ENCODE measurements at places on chromosomes 6 and 20.

GRCh38 chr6:297571-298232, 5.4 kb downstream of the DUSP22 start:
- no peak for DNase-seq

- DNase-seq: no peak
Measured at GRCh38 chr20:9200196-9200595, 131.3 kb downstream of the PLCB4 start.

DNA sequence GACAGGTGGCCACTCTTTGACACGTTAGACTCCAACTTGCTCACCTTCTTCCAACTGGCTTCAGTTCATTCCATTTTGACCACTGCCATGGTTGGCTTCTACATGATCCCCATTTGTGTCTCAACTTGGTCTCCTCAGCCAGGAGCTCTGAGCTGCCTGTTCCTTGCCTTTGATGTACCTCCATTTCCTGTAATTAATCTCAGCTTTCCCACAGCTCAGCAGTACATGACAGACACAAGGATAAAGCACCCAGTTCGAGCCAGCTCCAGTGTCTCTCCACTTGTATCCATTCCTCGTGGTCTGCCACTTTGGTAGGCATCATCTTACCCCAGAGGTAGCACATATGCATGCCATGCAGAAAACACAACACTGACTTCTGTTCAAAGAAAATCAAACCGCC, 161.0 kb downstream of the TSHZ2 start:
- DNase-seq: no peak

DNA sequence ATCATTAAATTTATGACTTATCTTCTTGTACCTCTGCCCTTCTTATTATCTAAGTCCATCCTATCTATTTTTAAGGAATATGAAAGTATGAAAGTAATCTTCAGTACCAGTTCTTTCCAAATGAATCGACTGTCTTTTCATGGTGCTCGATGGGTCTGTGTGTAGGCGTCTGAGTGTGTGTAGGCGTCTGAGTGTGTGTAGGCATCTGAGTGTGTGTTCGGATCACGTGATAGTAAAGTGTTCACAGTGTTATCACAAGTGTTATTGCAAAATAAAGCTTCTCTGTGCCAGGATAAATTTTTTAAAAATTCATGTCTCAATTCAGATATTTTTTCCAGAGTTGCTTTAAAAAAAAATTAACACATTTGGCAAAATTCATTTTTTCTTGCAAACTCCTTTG, 58.3 kb downstream of the BMP6 start:
- no peak for DNase-seq

DNA sequence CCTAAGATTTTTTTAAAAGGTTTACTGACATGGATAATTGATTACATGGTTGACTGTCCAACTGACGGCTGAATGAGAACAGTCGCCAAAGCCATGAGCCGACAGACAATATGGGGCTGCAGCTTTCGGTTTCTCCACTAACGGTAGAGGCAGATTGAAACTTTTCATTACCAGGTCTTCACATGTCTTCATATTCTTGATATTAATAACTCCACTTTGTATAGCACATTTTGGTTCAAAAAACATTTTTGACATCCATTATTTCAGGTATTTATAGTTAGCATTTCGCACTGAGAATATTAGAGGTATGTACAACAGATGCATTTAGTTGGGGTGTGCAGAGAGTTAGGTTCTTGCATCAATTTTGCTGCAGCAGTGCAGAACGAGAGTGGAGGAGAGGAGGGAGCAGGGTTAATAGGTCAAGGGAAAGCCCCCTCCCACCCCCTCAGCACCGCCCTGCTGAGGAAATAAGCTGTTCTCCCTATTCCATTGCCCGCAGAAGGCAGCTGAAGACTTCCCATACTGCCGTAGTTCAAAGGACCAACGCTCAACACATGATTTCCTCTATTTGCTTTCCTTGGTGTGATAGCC, 73.6 kb upstream of the ADTRP start:
- no peak for DNase-seq

DNA sequence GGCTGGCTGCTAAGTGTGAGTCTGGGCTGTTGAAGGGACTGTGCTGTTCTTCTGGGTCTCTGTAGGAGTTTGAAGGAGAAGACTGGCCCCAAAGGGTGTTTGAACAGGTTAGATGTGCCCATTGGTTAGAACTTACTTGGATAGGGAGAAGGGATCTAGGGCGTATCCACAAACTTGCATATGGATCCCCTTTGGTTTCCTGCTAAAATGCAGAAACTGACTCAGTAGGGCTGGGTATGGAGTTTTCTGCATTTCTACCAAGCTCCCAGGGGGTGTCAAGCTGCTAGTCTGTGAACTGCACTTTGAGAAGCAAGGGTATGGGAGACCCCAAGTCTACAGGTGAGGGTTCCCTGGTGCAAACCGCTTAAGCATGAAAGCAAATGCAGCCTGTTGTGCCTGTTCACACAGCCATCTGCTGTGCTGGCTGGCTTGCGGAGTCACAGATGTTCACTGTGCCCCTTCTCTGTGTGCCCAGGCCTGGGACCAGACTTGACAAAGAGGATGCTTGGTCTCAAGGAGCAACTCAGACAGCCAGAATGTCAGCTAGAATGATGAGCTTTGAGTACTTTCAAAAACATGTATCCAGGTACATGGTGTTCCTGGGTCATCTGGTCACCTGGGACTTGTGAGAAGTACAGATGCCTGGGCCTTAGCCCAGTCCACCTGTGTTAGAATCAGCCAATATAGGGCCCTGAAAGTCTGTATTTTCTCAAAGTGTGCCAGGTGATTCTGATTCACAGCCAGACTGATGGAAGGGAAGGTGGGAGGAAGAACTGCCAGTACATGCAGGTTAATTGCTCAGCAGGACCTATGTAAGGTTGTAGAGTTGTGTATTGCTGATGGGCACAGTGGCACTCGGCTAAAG, 7.4 kb downstream of the PPP1R16B start:
- DNase-seq: no peak

DNA sequence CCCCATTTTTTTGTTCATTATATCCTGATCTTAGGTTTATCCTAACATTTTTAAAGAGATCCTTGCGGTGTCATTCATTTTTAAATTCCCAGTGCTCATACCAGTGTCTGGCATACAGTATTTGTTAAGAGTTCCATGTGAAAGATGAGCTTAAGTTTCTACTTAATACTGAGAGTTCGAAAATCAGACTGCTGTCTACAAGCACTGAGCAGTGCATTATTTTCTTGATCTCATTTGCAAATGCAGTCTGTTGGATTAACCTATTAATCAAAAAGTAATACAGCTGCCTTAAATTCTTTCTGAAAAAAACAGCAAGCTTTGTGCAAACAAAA, 663 bp downstream of the COQ3 start:
- DNase-seq: no peak

GRCh38 chr20:20489648-20490341, 121.9 kb downstream of the INSM1 start:
- no peak for DNase-seq

- no peak for DNase-seq
Measured at GRCh38 chr6:157276731-157277130, 46.6 kb downstream of the TMEM242 start.

DNA sequence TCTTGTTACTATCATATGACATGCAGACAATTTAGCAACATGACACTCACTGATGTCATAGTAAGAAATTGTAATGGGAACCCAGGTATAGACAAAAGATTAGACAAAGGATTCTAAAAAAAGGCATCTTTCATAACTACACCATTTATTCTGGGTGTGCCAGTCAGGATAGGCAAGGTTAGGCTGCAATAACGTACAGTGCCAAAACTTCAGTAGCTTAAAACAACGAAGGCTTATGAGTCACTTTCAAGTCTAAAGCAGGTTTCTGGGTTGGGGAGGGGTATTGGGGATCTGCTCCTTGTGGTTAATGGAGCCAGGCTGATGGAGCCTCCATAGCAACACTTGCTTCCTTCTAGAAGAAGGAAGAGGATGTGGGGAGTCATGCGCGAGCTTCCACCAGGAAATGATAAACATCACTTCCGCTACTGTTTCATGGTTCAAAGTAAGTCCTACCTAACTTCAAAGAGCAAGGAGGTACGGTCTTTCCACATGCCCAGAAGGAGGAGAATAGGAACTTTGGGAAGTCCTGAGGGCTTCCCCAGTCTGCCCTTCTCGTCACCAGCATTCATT, 2.0 kb upstream of the GTSF1L start:
- no peak for DNase-seq

- DNase-seq: no peak
Measured at GRCh38 chr6:44043479-44044153, 83.6 kb downstream of the MRPL14 start.

GRCh38 chr20:36333841-36334240, 27.7 kb downstream of the DLGAP4 start:
- DNase-seq: no peak

DNA sequence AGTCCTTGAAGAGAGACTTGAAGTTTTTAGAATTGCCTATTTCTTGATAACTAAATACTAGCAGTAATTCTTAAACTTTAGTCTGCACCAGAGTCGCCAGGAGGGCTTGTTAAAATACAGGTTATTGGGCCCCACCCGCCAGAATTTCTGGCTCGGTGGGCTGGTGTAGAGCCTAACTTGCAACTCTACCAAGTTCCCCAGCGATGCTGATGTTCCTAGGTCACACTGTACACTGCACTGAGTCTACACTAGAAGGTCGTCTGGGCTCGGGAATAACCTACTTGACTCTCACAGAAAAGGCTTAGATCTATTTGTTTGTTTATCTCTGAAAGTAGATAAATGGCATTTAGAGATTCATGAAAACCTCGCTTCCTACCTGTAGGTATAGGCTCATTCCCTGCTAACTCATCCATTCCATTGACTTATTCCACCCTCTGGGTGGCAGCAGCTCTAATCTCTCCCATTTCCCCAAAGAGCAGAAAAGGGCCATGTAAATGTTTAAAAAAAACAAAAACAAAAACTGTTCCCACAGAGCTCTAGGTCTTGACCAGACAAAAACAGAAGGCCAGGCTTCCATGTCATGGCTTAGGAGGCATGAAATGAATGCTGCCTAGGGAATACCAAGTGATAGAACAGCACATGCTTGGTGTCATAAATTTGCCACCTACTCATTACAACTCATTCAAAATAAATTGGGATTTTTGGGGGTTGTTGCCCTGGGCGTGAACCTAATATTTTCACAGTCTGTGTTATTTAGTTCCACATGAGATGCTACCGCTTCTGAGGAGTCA, 292.1 kb downstream of the ADGB start:
- no peak for DNase-seq

GRCh38 chr20:3133155-3133554, 26.5 kb downstream of the FASTKD5 start:
- DNase-seq: no peak

GRCh38 chr6:89098461-89098860, 17.9 kb downstream of the PNRC1 start:
- DNase-seq: no peak

DNA sequence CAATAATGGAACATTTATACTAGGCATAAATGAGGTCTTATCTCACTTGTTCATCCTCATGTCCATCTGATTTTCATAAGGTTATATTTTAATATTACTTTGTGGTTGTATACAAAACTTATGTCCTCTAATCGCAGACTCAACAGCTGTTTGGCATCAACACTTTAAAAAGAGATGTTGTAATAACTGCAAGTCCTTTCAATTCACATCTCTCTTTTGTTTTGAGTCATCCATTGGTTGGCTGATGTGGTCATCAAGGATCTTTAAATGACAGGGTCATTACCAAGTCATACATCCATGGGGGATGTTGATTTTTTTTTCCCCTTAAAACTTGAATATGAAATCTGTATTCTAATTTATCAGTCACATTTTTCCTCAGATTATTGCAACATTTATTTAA, 299.4 kb upstream of the NRSN1 start:
- DNase-seq: no peak

DNA sequence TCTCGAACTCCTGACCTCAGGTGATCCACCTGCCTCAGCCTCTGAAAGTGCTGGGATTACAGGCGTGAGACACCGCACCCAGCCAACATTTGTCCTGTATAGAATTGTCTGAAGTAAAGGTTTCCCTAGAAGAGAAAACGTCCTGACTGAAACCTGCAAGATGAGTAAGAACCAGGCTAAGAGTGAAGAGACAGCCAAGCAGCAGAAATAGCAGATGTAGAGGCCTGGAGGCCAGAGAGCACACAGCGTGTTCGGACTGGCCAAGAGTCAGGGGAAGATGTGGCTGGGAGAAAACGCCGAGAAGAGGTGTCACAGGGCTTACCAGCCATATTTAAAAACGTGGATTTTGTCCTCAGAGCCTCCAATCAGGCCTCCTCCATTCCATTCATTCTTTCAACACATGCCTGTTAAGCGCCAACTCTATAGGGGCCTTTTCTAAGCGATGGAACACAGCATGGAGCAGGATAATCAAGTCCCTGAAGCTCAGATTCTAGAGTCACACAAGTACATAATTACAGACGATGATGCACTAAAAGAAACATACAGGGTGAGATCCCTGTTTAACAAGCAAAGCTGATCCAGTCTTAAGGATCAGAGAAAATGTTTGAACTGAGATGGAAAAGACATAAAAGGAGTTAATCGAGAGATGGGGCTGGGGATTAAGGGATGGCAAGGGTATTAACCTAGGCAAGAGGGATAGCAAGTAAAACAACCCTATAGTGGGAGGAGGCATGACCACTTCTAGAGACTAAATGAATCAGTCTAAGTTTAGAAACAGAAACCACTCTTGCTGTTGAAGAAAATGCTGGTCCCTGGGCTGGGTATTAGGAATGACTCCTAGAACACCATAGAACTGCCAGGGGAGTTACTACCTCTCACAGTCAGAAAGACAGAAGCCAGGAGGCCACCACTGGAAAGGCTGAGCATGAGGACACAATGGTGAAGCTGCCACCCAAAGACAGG, 4.8 kb downstream of the ZCCHC3 start:
- DNase-seq: no peak

DNA sequence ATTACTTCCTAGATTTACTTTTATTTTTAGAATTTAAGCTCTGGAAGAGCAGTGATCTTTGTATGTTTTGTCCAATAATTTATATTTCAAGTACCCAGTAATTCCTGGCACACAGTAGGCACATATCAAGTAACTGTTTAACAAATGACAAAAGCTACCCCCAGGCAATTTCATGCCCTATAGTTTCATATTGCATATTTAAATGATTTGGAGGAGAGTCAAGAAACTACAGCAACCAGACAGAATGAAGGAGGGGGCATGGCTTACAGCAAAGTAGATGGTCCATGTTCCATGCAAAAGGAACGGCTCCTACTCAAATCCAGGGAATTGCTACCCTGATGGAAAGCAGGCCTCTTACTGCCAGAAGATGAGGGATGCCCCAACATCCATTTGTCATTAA, 113.5 kb downstream of the ARHGAP18 start:
- no peak for DNase-seq

All from T-helper 22 cell (primary cell).